Neural progenitor cell (in vitro differentiated cells): ENCODE measurements at places on chromosomes 1 and 21.

DNA sequence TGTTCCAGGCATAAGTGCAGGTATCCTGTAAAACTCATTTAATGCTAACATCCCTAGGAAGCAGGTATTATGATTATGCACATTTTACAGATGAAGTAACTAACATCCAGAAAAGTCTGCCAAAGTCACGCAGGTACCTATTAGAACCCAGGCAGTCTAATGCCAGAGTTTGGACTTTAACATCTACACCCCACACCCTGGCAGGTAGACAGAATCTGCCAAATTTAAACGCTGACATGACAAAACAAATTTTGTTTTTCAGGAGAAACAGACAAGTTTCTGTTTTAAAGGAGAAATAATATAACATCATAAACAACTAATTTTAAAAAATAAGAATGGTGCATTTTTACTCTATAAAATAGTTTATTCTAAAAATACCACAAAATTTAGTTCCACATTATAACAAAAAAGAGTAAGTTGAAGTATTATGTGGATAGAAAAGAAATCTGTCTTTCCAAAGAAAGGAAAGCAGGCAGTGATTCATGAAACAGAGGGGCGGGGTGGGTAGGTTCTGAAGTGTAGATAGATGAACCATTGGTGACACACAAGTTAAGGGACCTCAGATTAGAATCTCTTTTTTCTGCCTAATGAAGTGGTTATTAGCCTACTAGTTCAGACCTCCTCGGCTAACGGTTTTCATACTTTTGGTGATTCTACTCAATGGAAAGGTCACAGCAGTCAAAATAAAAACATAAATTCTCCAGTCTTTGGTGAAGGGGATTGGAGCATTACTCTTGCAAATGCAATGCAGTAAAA, 1.7 kb downstream of the ASPM start:
- H3K4me3 ChIP-seq: peak overlapping the region; percentile 93
- H3K27ac ChIP-seq: no peak overlapping the region
- H3K4me1 ChIP-seq: peaks cover 33% of the 10 kb centered on the region
- H3K36me3 ChIP-seq: peaks cover 10% of the 10 kb centered on the region
- DNase-seq: no peak

GRCh38 chr1:36448530-36449056, 1.7 kb downstream of the OSCP1 start:
- no peak overlapping the region for H3K27ac ChIP-seq
- DNase-seq: no peak
- no peak overlapping the region for H3K4me3 ChIP-seq

DNA sequence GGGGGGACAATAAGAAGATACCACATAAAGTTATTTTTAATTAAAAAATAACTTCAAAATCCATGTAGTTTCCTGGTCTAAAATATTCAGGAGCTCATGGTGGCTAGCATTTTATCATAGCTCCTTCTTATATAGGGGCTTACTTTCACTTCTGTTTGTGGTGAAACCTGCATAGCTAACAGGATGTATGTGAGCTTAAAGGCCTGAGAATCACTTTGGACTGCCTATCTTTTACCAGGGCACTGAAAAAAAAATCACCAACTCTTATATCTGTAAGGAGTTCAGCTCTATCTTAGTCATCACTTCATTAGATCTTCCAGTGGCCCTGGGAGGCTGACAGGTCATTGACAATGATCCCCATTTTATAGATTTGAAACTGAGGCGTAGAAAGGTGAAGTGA, 21.3 kb downstream of the UROD start:
- H3K4me1 ChIP-seq: no peaks in the 10 kb centered on the region
- H3K27ac ChIP-seq: no peak overlapping the region
- DNase-seq: no peak
- no peak overlapping the region for H3K4me3 ChIP-seq
- H3K27me3 ChIP-seq: no peaks in the 10 kb centered on the region

DNA sequence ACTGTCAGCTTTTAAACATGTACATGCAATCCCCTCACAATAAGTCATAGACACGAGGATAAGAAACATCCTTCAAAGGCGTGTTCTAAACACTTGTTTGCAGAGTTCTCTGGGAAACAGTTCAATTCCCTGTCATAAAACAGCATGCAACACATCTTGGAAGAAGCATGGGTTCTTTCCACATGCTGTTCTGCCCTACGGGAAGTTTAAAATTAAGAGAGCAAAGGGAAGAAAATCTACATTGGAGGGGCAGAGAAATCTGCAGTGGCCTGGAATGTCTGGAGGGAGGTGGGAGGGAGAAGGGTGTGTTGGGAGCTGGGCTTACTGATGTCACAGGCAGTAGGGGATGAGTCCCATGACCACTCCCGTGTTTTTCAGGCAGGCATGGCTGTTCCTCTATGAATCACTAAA, 98.3 kb upstream of the SLC2A1 start:
- H3K27ac ChIP-seq: no peak overlapping the region
- DNase-seq: no peak
- no peaks in the 10 kb centered on the region for H3K27me3 ChIP-seq
- H3K4me3 ChIP-seq: no peak overlapping the region

- no peak overlapping the region for H3K27ac ChIP-seq
- DNase-seq: peak; percentile 38
- H3K4me3 ChIP-seq: no peak overlapping the region
- H3K36me3 ChIP-seq: no peaks in the 10 kb centered on the region
- peaks cover 44% of the 10 kb centered on the region for H3K4me1 ChIP-seq
- no peaks in the 10 kb centered on the region for H3K27me3 ChIP-seq
Measured at GRCh38 chr1:178344513-178345091, 152.2 kb downstream of the CLEC20A start.

GRCh38 chr1:78292361-78292760, 198.4 kb upstream of the PTGFR start:
- H3K27me3 ChIP-seq: no peaks in the 10 kb centered on the region
- no peak for DNase-seq
- H3K27ac ChIP-seq: no peak overlapping the region

GRCh38 chr1:222285526-222285925, 262.4 kb downstream of the HHIPL2 start:
- no peak for DNase-seq
- H3K36me3 ChIP-seq: no peaks in the 10 kb centered on the region
- no peaks in the 10 kb centered on the region for H3K4me1 ChIP-seq
- H3K4me3 ChIP-seq: no peak overlapping the region
- H3K27me3 ChIP-seq: no peaks in the 10 kb centered on the region

GRCh38 chr21:46412521-46413364, 45.9 kb upstream of the DIP2A start:
- H3K4me1 ChIP-seq: peaks cover 9% of the 10 kb centered on the region
- H3K4me3 ChIP-seq: no peak overlapping the region
- H3K27me3 ChIP-seq: no peaks in the 10 kb centered on the region
- H3K36me3 ChIP-seq: no peaks in the 10 kb centered on the region
- H3K27ac ChIP-seq: no peak overlapping the region

DNA sequence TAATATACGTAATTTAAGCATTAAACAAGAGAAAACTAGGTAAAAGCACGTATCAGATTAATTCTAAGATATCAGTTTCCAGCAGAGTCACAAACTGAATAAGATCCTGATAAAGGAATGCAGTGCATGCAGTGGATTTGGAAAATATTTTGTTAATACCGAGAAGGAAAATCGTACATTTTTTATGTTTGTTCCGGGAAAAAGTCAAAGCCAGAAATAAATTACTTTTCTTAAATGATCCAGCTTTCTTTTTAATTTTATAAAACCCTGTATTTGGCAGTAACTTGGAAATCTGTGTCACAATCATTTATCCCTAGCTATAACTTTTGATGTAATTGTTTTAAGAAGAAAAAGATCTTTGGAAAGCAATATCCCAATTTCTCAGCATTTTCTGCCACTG, 955 bp downstream of the PALMD start:
- peaks cover 38% of the 10 kb centered on the region for H3K4me1 ChIP-seq
- no peak for DNase-seq
- no peaks in the 10 kb centered on the region for H3K36me3 ChIP-seq

GRCh38 chr1:24387636-24388175, 25.9 kb downstream of the STPG1 start:
- H3K4me1 ChIP-seq: no peaks in the 10 kb centered on the region
- no peak for DNase-seq
- no peak overlapping the region for H3K4me3 ChIP-seq
- no peaks in the 10 kb centered on the region for H3K36me3 ChIP-seq
- H3K27me3 ChIP-seq: no peaks in the 10 kb centered on the region
- H3K27ac ChIP-seq: no peak overlapping the region

DNA sequence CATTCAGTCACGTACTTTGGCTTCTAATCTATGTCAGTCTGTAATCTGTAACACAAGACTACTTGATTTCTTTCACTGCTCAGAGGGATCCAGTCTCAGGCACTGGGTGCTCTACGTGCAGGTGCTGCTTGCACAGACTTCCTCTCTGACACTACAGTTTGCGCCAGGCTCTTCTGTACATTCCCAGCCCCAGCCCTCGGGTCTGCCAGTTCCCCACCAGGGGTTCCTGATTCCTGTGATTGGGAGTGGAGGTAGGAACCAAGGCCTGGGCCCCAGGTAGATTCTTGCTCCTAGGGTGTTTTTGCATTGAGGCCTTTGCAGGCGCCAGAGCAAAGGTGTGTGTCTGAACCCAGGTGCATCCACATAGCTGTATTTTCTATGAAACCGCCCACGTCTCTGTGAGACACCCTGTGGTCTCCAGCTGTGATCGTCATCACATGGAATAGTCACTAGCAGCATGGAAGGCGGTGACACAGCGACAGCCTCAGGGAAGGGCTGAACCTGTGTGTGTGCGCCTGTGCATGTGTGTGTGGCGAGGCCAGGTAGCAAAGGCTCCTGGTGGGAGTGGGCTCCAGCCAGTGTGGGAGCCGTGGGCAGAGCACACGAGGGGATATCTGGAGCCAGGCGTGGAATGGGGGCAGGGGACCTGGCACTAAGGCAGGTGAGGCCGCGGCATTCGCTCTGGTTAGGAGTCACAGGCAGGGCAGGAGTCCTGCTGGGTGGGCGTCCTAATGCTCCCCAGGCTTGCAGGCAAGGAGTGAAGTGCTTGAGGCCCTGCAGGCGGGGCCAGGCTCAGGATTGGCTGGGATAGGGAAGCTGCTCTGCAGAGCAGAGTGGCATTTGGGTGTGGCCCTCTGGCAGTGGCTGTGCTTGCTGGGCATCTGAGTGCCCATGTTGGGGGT, 5.2 kb downstream of the GJC2 start:
- DNase-seq: no peak
- H3K4me1 ChIP-seq: peaks cover 6% of the 10 kb centered on the region
- no peaks in the 10 kb centered on the region for H3K27me3 ChIP-seq
- H3K36me3 ChIP-seq: no peaks in the 10 kb centered on the region
- H3K4me3 ChIP-seq: no peak overlapping the region
- H3K27ac ChIP-seq: no peak overlapping the region

GRCh38 chr1:203143641-203144040, 16.1 kb downstream of the ADORA1 start:
- H3K27me3 ChIP-seq: no peaks in the 10 kb centered on the region
